CD4-positive, alpha-beta T cell treated with Interleukin-4 for 4 hours (primary cell): ENCODE measurements at places on chromosomes 4 and X.

- no peak for DNase-seq
Observed at GRCh38 chr4:107857741-107858140, 33.0 kb downstream of the SGMS2 start.

DNA sequence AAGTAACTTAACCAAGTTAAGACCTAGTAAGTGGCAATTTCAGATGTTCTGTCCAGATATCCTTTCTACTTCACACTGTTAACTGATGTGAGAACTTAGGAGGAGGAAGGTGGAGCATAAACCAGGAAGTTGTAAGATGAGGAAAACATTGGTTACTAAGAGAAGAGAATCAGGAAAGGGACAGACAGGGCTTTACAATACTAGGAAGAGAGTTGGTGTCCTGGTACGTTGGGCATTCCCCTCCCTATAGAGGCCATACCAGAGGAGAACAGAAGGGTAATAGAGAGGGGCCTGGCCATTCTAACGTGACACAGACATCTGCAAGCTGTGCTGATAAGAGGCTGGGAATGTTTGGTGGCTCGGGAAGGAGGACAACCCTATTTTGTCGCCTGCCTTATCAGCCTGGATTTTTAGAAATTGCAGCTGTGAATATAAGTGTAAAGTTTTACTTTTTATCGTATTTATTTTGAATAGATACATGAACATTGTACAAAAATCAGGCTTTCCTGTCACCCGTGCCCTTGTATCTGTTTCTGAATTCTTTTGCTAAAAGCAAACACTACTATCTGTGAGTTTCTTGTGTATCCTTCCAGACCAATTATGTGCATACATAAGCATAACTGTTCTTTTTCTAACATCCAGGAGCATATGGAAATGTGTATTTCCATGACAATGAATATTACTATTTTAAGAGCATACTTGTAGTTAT, 53.5 kb upstream of the HPRT1 start:
- DNase-seq = no peak

GRCh38 chrX:71632923-71633657, 14.8 kb upstream of the CXCR3 start:
- DNase-seq = no peak

DNA sequence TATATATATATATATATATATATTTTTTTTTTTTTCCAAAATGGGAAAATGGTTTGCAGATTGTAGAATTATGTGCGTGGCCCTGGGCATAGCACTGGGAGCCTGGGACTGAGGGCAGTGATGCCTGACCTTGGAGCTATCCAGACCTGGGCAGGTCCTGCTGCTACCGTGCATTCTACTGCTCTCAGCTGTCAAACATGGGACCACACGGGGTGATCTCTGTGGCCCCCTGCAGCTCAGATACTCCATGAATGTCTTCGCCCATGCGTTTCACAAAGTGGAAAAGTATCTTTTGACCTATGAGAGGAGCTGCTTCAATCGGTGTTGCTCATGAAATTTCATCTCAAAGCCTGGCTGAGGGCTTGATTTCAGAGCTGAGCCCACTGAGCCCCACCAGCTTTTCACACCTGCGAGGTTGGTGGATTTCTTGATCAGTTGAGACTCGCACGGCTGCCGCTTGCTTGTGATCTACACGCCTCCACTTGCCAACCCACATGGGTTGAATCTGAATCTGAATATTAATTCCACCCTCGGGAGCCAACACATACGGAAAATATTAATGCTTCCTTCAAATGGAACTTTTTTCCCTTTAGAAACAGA, 35.7 kb downstream of the ING2 start:
- DNase-seq = no peak

GRCh38 chr4:8850074-8850829, 21.4 kb downstream of the HMX1 start:
- DNase-seq = no peak

GRCh38 chr4:5204781-5205180, 153.5 kb downstream of the STK32B start:
- no peak for DNase-seq

GRCh38 chr4:67465763-67466052, 79.6 kb downstream of the CENPC start:
- DNase-seq = no peak

DNA sequence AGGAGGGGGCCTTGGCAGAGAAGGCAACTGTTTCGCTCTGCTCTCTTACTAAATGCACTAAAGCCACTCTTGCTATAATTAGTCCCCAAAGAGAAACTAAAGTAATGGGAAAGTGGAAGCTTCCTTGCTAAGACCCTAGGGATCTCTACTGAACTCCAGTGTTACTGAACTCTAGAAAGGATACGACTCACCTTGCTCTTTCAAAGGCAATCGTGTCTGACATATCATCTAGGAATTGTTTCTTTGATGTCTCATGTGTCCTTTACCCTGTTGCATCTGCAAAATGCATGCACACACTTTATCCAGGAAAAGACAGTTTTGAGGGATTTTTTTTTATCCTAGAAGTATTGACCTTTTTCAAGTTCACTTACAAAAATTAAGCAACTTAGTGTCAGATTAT, 148.1 kb upstream of the FAM9B start:
- no peak for DNase-seq

DNA sequence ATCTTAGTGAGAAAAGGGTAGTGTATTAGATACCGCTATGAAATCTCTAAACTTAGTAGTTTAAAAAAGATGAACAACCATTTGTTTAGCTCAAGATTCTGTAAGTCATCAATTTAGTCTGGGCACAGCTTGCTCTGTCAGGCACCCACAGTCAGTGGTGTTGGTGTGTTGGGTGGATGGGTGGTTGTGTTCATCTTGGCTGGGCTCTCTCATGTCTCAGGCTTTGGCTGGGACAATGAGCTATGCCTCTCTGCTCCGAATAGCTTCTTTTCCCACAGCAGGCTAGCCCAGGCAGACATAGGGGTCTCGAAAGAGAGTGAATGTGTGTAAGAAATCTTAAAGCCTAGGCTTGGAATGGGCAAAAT, 127.0 kb upstream of the GATB start:
- no peak for DNase-seq

DNA sequence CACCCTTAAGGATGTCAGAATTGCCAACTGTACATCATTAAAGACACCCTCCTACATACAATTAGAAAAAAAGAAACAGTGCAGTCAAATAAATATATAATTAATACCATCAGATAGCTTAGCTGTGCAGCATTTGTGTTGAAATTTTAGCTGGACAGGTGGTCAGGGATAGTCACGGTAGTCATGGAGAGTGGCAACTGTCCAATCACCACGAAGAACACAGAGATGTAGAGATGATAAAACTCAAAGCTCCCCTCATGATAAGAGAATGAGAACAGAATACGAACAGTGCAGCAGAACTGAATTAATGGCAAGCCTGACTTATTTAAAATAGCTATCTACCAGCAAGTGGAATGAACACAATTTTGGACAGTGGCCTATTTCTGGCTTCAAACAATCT, 27.2 kb downstream of the SLC39A8 start:
- DNase-seq = no peak

- no peak for DNase-seq
Observed at GRCh38 chrX:119359618-119360382, 39.3 kb upstream of the SLC25A43 start.
